ENCODE measurements at places on chromosomes 6 and 20.

- no peak for DNase-seq
Observed at GRCh38 chr6:45584127-45584526, 206.4 kb upstream of the SUPT3H start.

- no peak for DNase-seq
Observed at GRCh38 chr6:18491308-18492045, 104.3 kb downstream of the RNF144B start.

GRCh38 chr6:144683216-144684070 is 398.3 kb downstream of the UTRN start:
- DNase-seq = no peak

DNA sequence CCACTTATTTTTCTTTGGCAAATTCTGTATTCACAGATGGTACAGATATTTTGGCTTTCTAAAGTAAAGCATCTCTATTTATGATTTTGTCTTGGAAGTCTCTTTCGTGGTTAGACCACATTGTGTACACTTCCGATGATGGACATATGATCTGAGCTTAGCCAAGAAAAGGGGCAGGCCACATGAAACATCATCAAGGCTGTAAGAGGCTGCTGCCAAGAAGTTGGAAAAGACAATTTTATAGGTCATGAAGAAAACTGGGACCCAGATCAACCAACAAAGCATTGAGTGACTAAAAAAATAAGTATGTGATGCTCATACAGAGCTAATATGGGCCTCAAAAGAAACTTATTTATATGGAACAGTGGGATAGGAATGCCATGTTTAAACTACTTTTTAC is 266.4 kb downstream of the HAO1 start:
- DNase-seq = no peak

- DNase-seq = no peak
Observed at GRCh38 chr6:78947962-78948361, 80.6 kb downstream of the IRAK1BP1 start.

DNA sequence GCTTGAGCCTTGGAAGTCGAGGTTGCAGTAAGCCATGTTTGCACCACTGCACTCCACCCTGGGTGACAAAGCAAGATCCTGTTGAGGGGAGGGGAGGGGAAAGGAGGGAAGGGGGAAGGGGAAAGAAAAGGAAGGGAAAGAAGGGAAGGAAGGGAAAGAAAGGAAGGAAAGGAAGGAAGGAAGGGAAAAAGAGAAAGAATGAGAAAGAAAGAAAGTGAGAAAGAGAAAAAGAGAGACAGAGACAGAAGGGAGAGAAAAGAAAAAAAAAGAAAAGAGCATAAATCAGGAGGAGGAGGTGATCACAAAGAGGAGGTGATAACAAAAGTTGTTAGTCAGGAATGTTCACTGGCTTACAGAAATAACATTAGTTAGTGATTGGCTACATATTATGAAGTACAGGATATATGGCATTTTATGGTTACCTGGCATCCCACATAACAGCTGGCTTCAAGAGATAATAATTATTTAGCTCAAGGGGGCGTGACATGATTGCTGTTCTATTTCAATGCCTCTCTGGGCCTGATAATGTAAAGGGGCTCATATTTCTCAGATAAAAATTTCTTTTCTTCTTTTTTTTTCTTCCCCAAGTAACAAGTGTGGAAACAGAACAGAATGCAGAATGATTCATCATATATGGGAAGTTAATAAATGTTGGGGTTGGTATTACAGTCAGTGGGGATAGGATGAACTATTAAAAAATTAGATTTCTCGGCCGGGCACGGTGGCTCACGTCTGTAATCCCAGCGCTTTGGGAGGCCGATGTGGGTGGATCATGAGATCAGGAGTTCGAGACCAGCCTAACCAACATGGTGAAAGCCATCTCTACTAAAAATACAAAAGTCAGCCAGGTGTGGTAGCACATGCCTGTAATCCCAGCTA is 27.1 kb downstream of the SAMHD1 start:
- DNase-seq = no peak

DNA sequence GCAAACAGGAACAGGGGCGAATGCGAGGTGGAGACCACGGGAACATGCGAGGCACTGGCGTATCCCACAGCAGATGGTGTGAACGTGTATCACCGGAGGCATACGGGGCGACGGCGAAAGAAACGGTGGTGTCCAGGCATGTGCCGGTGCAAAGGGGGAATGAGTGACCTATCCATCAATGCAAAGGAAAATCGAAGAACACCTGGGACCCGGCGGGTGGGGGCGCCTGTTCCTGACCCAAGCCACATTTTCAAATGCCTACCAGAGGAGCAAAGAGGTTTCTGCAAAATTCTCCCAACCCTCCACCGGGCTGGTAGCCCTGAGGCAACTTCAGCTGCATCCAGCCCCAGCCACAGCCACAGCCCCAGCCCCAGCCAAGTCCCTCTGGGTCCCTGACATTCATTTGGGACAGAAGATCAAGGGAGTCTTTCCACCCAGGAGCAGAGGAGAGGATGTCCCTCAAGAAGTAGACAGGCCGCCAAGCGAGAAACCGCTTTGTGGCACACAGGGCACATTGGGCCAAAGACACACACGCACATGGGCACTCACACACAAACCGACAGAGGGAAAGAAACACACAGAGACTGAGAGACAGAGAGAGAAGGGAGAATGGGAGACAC is 164.0 kb upstream of the ZNF337 start:
- no peak for DNase-seq
